ENCODE measurements at places on chromosomes 3 and 15.

- no peak for DNase-seq
Observed at GRCh38 chr3:53672981-53673380, 173.2 kb downstream of the CHDH start.

GRCh38 chr3:114619771-114620170 is 325.9 kb downstream of the TIGIT start:
- DNase-seq: no peak

DNA sequence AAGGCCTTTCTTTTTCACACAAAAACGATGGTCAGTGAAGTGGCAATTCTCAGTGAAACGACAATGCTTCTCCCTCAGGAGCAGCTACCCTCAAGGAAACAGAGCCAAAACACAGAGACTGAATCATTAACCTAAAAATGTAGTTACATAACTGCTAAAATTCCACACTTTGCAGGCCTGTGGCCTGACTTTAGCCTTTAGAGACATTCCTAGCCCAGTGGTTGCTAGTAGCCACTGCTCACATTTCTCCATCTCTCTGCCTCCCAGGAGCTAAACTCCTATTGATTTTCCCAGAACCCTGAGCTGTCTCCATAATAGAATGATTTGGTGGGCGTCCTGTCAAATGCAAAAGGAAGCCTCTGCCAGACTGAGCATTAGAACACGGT is 630.1 kb upstream of the KCNMB2 start:
- peak; percentile 87 for DNase-seq

GRCh38 chr15:85943791-85944190 is 135.9 kb upstream of the AGBL1 start:
- DNase-seq: no peak

GRCh38 chr3:88462230-88462629 is 312.5 kb downstream of the C3orf38 start:
- no peak for DNase-seq

DNA sequence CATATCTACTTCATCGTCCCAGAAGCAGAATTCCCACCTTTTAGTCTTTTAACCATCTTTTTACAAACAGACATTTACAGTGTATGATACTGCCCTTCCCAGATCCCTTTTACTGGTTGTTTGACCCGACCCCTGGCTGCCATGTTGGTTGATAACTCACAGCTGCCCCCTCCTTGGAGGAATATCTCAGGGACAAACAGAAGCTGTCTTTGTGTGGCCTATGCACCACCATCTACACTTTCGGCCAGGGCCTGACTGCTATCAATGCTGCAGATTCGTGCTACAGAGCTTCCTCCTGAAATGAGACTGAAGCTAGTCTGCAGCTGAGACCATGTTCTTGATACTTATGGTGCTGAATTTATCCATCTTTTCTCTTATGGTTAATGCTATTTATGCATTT is 6.6 kb upstream of the POLQ start:
- DNase-seq: no peak

DNA sequence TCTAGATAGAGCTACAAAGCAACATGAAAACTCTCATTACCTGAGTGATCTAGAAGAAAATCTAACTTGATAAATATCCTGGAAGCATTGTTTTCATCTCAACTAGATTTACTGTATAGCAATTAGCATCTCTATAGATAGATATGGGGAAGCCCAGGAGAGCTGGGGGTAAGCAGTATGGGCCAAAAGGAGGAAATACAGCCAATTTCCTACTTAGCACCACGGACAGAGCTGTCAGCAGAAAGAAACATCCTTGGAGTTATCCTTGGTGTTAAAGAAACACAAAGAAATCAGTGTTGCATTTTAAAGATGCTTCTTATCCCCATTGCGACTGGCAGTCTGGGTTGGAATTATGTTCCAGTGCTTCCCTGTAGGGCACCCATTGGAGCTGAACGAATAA is 126.2 kb downstream of the TIGIT start:
- no peak for DNase-seq

- DNase-seq: peak; percentile 86
Observed at GRCh38 chr3:41158947-41159346, 40.4 kb upstream of the CTNNB1 start.

GRCh38 chr15:52717481-52717880 is 38.3 kb upstream of the ATOSA start:
- DNase-seq: no peak

DNA sequence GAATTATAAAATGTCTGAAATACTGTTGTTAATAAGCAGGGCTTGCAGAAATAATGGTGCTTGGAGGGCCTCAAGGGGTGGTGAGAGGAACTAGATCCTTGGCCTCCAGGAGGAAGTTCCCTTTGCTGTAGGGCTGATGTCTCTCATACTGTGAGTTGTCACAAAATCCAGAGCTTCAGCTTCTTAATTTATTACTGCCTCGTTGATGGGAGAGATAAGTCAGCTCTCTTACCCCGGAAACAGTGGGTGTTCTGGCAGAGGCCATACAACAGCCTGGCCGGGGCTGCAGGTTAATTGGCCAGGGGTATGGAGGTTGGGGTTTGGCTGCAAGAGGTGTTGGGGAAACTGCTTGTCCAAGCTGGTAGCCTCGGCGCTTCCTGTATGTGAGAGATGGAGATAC is 15.5 kb downstream of the MAPKAPK3 start:
- DNase-seq: no peak

DNA sequence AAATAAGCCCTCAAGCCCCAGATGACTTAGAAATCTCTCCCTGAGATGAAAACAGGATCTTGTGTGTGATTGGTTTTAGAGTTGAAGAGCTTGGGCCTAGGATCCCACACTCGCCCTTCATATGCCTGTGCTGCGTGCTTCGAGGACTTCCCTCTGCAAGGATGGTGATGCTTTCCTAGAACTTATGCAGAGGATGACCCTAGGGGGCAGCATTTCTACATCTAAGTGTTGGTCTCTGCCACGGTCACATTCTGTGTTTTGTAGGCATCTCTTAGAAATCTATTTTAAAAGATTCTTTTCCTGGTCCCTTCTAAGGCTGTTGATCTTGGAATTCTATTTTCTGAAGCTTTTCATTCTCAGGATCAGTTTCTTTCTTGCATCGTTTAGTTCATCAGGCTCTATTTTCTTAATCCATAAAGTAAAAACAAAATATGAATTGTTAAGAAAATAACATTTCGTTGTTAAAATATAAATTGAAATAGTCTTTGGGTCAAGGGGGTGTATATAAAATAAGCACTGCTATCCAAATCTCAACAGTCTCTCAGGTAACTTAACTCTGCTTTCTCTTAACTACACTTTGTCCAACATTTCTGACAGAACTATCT is 45.7 kb downstream of the WDR76 start:
- peak; percentile 67 for DNase-seq

DNA sequence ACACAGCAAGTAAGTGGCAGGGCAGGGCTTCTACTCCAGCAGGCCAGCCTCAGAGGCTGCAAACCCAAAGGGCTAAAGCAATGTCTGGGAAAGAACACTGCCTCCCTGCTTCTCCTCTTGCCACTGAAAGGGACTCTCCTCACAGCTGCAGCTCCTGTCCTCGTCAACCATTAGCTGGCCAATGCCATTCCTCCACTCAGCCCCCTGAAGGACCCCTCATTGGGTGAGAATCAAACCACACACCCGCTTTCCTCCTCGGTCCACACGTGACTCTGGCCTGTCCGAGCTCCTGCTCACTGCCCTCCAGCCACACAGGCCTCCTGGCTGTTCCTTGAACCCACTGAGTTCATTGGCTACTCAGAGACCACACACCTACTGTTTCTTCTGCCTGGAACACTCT is 253.7 kb upstream of the TLE3 start:
- no peak for DNase-seq

GRCh38 chr3:141308588-141309218 is 59.6 kb upstream of the ZBTB38 start:
- DNase-seq: peak; percentile 78

All from kidney tubule cell (primary cell).